H9 (cell line): ENCODE measurements at places on chromosomes 5 and 9.

DNA sequence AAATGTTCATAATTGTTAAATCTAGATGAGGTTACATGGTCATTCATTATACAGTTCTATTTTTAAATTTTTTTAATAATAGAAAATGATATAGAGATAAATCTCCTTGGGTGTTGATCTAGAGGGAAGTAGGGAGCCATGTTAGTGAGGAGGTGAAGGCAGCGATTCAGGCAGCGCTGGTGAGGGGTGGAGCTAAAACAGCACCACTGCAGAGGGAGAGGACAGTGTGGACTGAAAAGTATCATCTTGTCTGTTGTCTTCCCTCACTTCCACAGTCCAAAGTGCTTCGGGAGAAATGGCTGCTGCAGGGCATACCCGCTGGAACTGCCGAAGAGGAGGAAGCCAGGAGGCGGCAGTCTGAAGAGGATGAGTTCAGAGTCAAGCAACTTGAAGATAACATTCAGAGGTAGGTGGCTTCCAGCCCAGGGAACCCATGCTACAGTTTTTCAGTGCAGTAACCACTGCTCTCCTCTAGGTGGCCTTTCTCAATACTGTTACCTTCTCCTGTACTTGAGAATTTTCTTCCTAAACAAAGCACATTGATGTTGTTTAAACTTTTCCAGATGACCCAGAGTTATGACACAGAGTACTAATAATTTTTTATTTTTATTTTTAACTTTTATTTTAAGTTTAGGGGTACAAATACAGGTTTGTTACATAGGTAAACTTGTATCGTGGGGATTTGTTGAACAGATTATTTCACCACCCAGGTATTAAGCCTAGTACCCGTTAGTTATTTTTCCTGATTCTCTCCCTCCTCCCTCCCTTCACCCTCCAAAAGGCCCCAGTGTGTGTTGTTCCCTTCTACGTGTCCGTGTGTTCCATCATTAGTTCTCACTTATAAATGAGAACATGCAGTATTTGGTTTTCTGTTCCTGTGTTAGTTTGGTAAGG is 100.5 kb downstream of the PALM2AKAP2 start:
- peak; percentile 80 for DNase-seq

GRCh38 chr5:16179511-16179935 is at the start of gene MARCHF11:
TSS of gene MARCHF11 (minus strand) at chr5:16179791. CDS start at chr5:16179575, 216 bp downstream.
- DNase-seq = peak; percentile 41

GRCh38 chr9:120965344-120966012 is 38.9 kb upstream of the TRAF1 start:
- peak; percentile 53 for DNase-seq

- no peak for DNase-seq
Measured at GRCh38 chr9:70865471-70865870, 255.9 kb downstream of the TRPM3 start.
